ENCODE measurements at places on chromosomes 16 and 17.

DNA sequence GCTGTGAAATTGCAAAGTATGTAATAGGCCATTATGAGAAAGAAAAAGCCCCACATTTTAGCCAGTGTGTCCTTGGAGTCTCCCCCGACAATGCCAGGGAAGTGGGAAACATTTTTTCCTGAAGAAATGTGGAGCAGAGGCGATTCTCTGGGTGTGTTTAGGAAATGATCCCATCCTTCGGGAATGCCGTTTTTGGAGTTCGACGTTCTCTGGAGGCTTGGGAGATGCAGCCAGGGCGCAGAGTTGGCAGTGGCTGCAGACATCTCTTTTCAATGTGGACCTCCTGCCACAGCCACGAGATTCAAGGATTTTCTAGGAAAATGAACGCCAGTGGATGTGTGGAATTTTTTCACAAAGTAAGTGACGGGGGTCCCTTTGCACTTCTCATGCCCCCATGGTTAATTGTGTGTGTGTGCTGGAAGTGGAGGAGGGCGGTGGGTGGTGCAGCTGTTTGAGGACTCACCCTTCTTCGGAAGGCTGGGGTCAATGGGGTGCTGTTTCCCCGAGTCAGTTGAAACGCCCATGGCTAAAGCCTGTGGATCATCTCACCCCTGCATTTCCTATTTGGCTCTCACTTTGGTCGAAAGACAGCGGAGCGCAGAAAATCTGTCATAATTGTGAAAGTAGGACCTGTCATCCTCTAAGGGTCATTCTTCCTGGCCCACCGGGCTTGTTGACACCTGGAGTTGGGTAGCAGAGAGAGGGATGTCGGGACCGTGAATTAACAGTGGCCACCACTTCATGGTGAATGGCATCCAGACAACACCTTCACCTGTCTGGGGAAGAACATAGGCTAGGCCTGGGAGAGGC, 73.2 kb downstream of the CMIP start:
- DNase-seq, result no peak

- DNase-seq, result no peak
These were observed 95.2 kb upstream of the FOXF1 start for GRCh38 chr16:86414991-86415740.

DNA sequence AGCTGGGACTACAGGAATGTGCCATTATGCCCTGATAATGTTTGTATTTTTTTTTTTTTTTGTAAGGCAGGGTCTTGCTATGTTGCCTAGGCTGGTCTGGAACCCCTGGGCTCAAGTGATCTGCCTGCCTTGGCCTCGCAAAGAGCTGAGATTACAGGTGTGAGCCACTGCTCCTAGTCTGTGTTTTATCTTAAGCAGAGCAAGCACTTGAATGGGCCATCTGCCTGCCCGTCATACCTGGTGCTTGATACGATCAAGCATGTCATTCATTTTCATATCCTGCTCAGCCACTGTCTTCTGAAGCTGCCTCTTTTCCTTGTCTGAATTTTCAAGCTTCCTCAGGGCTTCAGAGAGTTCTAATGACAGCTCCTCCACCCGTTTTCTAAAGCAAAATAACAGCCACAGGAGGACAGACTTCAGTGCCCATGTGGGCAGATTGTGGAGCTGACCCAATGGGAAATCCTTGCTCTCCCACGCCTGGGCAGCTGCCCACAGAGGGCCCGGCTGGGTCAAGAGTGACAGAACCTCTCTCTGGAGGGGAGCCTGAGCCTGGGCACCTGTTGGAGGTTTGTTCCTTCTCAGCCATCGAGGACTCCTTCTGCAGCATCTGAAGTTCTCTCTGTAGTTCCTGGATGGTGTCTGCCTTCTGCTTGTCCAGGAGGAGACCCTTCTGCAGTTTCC, 36.5 kb downstream of the DHX38 start:
- no peak for DNase-seq

DNA sequence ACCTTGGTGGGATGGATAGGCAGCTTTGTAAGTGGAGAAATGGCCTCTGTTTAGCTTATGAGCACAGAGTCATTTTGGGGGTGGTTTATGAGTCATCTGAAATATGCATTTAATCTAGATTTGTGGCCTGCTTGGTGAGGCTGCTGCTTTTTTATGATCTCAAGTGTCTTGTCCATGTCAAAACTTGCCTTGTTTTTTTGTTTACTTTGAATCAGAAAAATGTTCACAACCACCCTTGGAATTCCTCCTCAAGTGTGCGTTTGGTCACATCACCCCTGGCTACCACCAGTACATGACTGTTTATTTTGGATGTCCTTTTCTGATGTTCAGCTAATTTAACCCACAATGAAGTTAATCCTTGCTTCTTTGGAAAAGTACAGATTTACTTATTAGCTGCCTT, 64.6 kb downstream of the FTO start:
- DNase-seq, result no peak

GRCh38 chr17:9239793-9240658, 218.7 kb downstream of the NTN1 start:
- DNase-seq, result no peak

DNA sequence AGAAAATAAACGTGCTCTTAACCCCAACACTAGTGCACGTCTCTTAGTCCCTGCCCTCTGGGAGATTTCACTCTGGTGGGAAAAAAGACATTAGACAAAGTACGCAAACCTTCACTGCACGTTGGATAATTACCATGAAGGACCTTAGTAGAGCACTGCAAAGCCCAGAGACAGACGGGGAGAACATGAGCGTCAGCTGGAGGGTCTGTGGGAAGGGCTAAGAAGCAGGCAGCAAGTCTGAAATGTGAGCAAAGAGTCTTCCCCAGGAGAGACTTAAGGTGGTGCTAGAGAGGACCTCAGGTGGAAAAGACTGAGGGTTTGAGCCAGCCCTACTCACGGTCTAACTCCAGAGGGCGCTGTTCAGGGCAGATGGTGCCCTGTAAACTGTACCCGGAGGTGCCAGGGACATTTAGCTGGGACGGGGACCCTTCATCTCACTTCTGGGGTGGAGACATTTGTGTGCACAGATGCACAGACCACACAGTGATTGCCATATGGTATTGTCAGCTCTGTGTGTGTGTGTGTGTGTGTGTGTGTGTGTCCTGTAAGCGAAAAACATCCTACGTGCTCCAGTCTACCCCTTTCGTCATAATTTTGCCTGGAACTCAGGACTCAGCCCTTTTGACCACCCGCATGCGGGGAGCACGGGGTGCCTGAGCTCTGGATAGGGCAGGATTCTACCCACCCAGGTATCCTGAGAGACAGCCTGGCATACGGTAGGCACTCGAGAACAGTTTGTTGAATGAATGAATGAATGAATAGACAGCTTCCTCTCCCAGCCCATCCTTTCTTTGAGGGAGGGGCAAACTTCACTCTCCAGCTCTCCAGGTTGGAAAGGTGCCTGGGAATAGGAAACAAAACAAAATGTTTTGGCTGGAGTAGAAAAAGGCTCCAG, 10.1 kb upstream of the STAC2 start:
- DNase-seq, result no peak

GRCh38 chr16:84874004-84874435, 54.2 kb downstream of the CRISPLD2 start:
- no peak for DNase-seq

GRCh38 chr17:63492940-63493339, 16.1 kb downstream of the ACE start:
- no peak for DNase-seq

GRCh38 chr16:30060836-30061554, 4.6 kb upstream of the ALDOA start:
- DNase-seq, result no peak

GRCh38 chr17:20046629-20047028, 37.5 kb downstream of the SPECC1 start:
- DNase-seq, result no peak

DNA sequence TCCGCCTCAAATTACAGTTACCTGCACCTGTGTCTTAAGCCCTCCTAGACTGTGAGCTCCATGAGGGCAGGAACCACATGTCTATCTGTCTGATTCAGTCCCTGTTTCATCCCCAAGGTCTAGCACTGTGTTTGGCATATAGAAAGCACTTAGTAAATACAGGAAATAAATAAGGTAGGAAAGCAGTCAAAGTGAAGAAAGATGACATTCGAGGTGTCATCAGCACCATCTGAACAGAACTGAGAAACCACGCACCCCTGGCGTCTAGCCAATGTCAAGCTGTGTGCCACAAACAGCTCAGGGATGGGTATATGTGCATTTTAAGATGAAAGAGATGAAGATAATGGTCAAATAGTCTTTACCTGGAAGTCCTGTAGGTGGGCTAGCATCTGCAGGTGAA, 79.6 kb upstream of the ATP2A3 start:
- DNase-seq, result no peak

DNA sequence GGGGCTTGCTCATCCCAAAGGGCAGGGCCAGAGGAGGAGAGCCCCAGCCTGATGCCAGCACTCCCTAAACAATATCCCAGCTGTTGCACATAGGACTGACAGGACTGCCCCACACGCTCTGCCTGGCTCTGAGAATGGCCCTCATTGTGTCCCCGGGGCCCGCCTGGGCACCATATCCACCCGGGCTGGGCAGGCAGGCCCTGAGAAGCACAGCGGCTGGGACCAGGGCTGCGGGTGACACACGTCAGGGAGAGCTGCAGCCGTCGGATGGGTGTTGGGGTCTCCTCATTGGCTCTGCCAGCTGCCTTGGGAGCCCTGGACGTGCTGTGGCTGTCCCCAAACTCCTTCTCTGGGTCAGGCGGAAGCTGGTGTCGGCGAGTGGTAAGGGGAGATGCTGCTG, 4.2 kb downstream of the BCAR1 start:
- DNase-seq, result no peak

GRCh38 chr17:78727476-78728229, 54.4 kb downstream of the CYTH1 start:
- DNase-seq, result no peak

DNA sequence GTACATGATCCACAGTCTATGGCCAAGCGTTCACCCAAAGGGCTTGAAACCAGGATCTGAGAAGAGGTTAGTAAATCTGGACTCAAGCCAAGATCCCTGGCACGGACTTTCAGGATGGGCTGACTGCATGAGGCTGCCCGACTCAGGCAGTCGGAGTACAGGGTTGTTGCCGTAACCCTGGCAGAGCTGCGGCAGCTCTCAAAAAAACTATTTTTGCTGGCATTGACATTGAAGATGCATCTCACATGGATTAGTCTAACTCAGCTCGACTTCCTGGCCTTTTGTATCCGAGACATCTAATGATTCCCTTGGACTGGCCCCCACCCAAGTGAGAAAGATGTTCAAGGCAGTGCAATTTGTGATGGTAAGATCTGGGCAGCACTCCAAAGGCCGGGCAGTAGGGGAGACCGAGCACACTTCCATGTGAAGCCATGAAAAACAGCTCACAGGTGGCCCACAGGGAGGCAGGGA, 6.2 kb downstream of the SLC47A1 start:
- DNase-seq, result no peak

DNA sequence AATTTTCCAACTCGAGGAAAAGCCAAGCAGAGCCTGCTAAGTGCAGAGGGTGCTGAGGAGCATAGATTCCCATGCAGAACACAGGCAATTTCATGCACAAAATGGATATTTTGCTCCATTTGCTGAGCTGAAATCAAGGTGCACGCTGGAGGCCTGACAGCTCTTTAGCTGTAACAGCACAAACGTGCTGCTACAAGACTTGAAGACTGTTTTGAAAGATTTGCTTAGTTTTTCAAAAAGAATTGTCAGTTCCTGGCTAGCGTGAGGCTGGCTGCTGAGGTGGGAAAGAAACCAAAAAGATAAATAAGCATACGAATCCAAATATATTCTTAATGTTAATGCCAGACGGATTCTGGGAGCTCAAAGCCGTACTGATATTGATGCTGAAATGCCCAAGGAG, 309.0 kb upstream of the MAF start:
- DNase-seq, result no peak

- DNase-seq, result no peak
These were observed 31.9 kb upstream of the HOXB13 start for GRCh38 chr17:48760411-48760810.

- DNase-seq, result peak; percentile 28
These were observed 5.9 kb upstream of the CD68 start for GRCh38 chr17:7573324-7574080.

DNA sequence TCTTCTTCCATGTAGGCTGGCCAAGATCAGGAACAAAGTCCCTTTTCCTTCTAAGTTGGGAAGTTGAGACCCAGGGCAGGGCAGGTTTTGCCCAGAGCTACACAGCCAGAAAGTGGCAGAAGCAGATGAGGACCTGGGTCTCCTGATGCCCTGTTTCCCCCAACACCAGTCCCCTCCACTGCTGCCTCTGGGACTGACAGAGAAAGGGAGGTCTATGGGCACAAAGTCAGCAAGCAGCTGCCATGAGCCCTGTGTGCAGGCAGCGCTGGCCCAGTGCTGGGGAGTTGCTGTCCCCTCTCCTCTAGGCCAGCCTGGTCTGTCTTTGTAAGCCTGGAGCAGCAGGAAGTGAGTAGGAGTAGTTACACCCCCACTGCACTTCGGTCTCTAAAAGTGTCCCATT, 46.9 kb upstream of the NKD1 start:
- DNase-seq, result no peak

DNA sequence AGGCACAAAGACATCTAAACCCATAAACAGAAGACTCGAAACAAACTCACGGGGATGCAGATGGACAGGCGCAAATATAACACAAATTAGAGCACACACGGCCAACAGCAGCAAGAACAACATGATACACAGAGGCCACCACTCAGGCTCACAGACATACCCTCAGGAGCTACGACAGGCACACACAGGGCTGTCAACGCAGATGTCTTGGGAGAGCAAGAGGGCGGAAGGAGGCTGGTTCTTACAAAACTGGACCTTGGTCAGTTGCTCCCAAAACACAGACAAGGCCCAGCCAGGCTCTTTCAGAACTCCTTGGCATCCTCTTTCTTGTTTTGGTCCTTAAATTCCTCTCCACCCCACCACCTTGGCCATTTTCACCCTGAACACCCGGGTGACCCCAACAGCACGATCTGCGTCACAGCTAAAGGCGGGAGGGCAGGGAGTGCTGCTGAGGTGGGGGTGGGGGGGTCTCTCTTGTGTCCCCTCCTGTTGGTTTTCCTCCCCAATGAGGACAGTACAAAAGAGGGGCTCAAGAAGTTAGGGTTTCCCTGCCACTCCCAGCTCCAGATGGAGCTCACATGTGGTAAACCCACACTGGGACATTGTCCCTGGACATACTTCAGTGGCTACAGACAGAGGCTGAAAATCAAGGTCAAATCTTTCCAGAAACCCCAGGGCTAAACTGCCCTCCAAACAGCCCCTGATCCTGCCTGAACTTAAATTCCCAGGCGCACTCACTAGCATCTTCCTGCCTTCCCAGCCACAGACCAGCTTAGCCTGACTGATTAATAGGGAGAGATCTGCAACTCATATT, 221.3 kb downstream of the C16orf78 start:
- DNase-seq, result no peak

DNA sequence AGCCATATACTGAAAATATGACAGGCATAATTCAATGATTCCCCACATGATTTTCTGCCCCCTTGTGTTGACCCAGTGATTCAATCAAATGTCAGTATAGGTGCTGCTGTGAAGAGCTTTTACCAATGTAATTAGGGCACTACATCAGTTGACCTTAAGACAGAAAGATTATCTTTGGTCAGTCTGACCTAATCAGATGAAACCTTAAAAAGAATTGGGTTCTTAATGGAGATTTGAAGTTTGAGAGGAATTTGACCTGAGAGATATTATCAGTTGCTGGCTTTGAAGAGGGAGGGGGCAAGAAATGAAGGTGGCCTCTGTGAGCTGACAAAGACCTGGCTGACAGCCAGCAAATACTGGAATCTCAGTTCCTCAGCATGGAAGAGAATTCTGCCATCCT, 358.7 kb upstream of the CA10 start:
- no peak for DNase-seq

- DNase-seq, result no peak
These were observed 5.9 kb downstream of the HAS3 start for GRCh38 chr16:69111216-69111875.

GRCh38 chr17:83136156-83136555, 56.7 kb downstream of the METRNL start:
- no peak for DNase-seq

Measured in GOT3 (cell line).